HT-29 (cell line): ENCODE measurements at places on chromosomes 4 and X. TPM values are rescaled to one million over a fixed set of nuclear protein-coding genes. Genes with fewer than 3 reads are reported as not detected.

Gene FGF5
- total RNA-seq = not detected in 2 replicates

Gene PABPC1L2B
- total RNA-seq = not detected in 2 replicates

Gene NHS
- total RNA-seq = 5.3 and 6.3 TPM in 2 replicates

Gene BMPR1B
- 0.03 TPM in 1 of 2 replicates, not detected in the other for total RNA-seq

Gene SATL1
- total RNA-seq = not detected in 2 replicates

Gene ZCCHC18
- not detected in 2 replicates for total RNA-seq

Gene AMTN
- not detected in 2 replicates for total RNA-seq

Gene MAGEA12
- 6.2 and 6.8 TPM in 2 replicates for total RNA-seq

GRCh38 chrX:20487227-20487626, 220.5 kb upstream of the RPS6KA3 start:
- no peak for DNase-seq

- DNase-seq = peak; percentile 26
Measured at GRCh38 chr4:156952078-156952759, 19.4 kb downstream of the PDGFC start.

- DNase-seq = no peak
Measured at GRCh38 chrX:23673108-23673507, 5.8 kb downstream of the PRDX4 start.

- no peak for DNase-seq
Measured at GRCh38 chrX:45845142-45845541, 644.5 kb upstream of the DIPK2B start.

- no peak for DNase-seq
Measured at GRCh38 chr4:161900110-161900509, 263.7 kb downstream of the FSTL5 start.

DNA sequence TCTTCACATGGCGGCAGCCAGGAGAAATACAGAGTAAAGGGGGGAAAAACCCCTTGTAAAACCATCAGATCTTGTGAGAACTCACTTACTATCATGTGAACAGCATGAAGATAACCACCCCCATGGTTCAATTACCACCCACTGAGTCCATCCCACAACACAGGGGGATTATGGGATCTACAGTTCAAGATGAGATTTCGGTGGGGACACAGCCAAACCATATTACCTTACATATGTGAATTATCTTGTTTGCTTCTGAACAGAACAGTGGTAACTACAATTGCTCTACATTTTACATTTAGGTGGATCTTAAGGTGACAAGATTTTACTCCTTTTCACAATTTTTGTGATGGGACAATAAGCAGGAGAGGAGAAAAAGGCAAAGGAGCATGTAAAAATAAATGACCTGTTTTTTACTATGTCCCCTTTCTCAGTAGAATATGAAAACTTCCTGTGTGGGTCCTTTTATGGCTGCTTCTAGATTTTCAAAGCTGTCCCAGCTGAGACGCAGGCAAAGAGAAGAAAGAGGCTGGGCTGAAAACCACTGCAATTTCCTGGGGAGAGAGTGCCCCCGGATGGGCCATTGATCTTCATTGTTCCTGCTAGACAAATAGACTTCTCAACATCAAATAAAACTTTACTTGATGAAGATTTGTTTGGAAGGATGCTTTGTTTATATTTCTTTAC, 45.9 kb upstream of the PGM2 start:
- no peak for DNase-seq

DNA sequence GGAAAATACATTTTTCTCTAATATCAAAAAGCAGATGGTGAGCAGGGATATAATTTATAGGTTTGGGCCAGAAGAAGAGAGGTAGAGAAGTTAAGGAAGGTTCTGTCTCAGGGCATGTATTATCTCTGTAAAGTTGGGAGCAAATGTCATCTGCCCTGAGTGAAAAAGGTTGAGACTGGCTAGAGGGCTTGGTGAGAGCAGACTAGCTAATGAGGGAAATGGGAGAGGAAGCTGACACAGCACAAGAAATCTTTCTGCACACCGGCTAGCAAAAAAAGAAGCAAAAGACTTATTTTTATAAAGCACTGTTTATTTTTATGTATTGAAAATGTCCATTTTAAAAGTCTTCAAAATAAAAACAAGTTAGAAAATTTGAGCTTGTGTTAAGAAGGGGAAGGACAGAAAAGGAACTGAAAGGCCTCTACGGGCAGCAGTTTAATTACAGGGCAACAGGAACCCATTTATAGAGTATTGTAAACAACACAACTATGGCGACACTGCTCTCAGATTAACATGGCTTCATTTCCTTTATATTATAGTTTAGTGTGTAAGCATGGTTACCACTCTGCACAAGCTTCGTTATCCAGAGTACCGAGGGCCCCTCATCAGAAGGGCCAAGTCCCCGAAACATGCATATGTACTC, 17.4 kb downstream of the CD40LG start:
- DNase-seq = no peak

- DNase-seq = no peak
Measured at GRCh38 chr4:119643306-119644042, 14.9 kb upstream of the PDE5A start.

DNA sequence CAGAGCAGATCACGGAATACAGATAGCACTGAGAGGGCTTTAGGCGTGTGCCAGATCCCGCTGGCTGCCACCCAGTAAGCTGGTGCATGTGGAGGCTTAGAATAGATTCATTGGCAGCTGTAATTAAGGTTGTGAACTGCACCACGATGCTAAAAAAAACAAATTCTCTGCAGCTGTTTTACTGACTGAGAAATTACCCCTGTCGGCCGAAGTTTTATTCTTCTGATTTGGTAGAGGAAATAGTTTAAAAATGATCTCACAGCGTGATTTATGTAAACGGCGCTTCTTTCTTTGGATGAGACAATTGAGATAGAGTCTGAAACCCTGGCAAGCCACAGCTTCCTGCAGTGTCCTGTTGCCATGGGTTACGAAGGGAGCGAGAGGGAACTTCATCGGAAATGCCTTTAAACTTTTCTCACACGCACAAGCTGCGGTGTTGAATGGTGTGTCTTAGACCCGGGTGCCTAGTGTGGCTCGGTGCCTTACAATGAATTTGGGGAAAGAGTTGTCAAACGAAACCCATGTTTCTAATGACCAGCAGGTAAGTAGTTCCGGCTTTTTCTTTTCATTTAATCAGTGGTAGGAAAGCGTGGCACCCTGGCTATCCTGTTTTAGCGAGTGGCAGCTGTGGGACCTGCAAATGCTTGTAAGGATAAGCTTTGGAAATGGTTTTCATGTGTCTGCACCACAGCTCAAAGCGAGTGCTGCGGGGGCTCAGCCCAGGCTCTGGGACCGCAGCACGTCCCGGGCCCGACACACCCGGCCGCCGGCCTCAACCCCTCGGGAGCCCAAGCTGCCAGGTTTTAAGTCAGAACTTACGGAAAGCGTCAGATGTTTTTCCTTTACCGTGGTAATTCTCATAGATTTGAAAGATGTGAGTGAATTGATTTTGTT, 71.7 kb upstream of the HGFAC start:
- DNase-seq = no peak

DNA sequence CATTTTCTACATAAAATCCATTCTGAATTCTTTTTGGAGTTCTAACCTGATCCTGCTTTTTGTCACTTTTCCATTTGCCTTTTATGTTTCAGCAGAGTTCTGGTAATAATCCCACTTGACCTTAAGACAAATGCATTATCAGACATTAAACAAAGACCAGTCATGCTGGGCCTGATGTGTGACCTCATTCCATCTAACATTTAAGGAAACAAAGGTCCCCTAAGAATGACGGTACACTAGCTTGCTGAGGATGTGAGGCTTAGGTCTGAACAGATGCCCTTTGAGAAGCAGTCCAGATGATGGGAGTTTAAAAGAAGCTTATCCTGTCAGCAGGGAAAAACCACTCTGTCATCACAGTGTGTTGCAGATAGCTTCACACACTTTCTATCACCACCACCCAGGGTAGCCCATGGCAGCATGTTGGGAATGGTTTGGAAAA, 38.1 kb upstream of the PDE5A start:
- DNase-seq = no peak

- peak; percentile 22 for DNase-seq
Measured at GRCh38 chr4:89898304-89898716, 3.7 kb downstream of the MMRN1 start.

- DNase-seq = no peak
Measured at GRCh38 chrX:15856636-15857035, 2.0 kb upstream of the AP1S2 start.

GRCh38 chr4:171983935-171984805, 171.0 kb downstream of the GALNTL6 start:
- no peak for DNase-seq

DNA sequence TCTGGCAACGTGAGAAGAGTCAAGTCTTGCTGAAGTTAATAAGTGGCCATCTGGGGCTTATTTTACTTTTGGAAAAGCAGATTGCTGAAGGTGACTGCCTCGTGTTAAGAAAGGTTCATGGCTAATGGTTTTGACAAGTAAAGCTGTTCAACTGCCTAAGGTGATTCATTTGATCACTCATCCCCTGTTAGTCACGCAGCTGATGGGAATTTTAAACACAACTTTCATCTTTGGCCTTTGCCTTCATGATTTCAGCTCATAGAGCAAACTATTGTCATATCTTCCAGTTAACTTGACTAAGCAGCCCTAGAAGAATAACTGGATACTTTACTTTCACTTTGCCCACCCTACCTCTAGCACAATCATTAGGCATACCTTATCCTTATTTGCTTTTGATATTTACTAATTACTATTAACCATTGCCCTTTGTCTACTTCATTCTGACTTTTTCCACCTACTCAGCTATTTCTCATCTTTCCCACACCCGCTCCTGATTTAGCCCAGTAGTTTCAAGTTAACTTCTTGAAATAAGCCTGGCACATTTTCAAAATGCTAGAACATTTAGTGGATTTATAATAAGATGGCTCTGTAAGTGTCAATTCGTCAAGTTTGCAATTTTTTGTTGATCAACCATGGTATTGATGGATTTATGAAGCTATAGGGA, 170.6 kb upstream of the S100G start:
- no peak for DNase-seq

DNA sequence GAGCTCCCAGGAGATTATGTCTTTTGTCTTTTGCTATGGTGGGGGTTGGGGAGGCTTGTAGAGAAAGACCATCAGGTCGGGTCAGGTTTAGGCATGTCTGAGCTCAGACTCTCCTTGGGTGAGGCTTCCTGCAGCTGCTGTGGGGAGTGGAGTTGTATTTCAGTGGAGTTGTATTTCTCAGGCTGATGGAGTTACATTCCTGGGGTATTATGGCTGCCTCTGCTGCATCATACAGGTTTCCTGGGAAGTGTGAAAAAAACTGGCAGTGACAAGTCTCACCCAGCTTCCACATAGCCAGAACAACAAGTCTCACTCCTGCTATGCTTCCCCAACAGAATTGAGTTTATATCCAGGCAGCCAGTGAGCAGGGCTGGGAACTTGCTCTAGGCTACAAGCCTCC, 119.3 kb downstream of the VSIG4 start:
- DNase-seq = no peak

- DNase-seq = no peak
Measured at GRCh38 chrX:49053223-49054072, 5.4 kb upstream of the CCDC120 start.

DNA sequence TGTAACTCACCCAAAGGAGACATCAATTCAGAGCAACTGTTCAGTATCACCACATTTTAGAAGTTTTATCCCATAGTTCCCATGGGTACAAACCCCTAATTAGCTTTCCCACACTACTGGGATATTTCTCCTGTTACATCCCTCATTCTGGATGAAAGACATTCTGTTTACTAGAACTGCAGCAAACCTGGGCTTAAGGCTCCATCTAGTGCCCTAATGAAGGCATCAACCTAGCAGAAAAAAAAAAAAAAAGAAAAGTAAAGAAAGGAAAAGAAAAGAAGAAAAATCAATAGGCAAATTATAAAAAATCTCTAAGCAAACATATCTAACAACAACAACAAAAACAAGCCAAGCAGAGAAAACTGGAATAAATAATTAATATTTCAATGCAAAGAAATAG, 133.7 kb upstream of the CPXCR1 start:
- DNase-seq = peak; percentile 54

GRCh38 chr4:79174490-79175252, 151.2 kb downstream of the NAA11 start:
- DNase-seq = no peak

- DNase-seq = no peak
Measured at GRCh38 chrX:118025226-118025625, 91.4 kb downstream of the KLHL13 start.

DNA sequence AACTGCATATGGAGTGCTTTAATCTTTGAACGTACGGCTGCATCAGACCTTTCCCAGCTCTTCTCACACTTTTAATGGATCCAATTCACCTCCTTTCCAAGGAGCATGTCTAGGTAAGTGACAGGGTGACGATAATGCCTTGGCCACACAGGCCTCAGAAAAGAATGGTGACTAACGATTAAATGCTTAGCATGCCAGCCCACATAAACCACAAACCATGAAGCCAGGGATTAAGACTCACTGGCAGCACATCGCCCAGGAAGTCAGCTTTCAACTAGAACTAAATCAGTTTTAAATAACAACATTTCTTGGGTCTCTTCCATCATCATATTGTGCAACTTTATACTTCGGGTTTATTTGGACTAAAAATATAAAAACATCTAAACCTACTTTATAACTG, 28.7 kb downstream of the INPP4B start:
- peak; percentile 63 for DNase-seq

DNA sequence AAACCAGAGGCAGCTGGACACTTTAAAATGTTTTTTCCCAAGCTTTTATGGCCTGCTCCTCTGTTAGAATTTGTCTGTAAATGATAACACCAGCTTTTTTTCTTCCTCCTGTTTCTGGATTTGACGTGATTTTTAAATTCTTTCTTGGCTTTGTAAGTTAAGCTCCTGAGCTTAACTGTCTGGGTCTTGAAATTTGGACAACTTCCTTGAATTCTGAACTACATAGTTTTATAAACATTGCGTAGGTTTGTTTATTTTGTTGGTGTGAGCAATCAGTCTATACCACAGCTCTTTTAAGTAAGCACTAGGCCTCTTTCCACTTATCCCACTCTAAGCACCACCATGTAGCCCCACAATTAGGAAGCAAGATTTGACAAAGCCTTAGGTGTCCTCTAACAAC, 144.4 kb upstream of the GUCY1A1 start:
- DNase-seq = no peak

- DNase-seq = no peak
Measured at GRCh38 chr4:123379392-123379791, 17.2 kb upstream of the SPRY1 start.

DNA sequence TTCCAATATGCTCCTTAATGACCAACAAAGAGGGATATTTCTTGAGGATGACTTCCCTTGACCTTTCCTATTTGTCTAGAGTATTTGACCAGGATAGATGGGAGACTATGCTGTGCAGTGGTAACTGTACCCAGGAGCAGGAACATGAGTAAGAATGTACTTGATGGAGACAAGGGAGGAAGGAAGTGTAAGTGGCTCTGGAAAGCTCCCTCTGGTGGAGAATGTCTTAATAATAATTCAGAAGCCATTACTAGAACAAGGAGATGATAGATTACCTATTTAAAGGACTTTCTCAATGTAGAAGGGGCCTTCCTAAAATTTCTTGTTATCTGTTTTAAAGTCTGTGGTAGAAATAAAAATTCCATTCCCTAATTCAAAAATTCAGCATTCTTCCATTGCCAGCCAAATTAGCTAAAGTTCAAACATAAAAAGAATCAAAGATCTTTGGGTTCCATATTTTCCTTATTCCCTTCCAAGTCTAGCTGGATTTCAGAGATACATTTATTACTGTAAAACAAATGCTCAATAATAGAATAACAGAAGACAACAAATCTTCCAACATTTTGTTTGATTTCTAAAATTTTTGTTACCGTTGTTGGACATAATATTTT, 83.8 kb downstream of the GRID2 start:
- DNase-seq = peak; percentile 78

GRCh38 chr4:152304220-152304619, 231.7 kb downstream of the FBXW7 start:
- DNase-seq = no peak

- DNase-seq = no peak
Measured at GRCh38 chr4:41380511-41381157, 123.9 kb downstream of the UCHL1 start.
